Anterior cingulate cortex (tissue), 58 donors: ENCODE measurements at places on chromosomes 5 and 9.

- DNase-seq, result no peak
Measured at GRCh38 chr5:158810615-158811014, 289.1 kb downstream of the EBF1 start.

DNA sequence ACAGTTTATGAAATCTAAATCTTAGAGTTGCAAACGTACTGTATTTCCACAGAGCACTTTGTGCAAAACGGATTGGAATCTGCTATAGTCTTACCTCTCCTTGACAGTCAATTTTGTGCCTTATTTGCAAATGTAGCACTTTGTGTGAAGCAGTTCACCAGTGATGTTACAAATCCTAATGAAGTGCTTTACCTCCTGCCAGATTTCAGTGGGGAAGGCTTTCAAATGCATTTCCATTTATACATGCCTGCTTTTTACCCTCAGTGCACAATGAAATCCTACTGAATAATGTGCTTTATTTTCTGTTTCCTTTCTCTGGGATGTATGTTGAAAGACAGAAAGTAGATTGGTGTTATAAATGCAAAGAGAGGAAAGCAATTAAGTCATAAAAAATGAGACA is 2141.6 kb upstream of the C9orf72 start:
- no peak for DNase-seq

- no peak for DNase-seq
Measured at GRCh38 chr9:77125665-77126064, 51.7 kb upstream of the VPS13A start.

- no peak for DNase-seq
Measured at GRCh38 chr5:41176952-41177351, 36.4 kb downstream of the C6 start.

GRCh38 chr9:74645007-74645639 is 148.0 kb downstream of the RORB start:
- no peak for DNase-seq

- no peak for DNase-seq
Measured at GRCh38 chr5:157290981-157291711, 25.2 kb downstream of the CYFIP2 start.

GRCh38 chr5:143379606-143380005 is 23.9 kb downstream of the NR3C1 start:
- DNase-seq, result no peak
